NCI-H1436 (cell line): ENCODE measurements at places on chromosomes 4 and X.

- no peak for DNase-seq
Measured at GRCh38 chr4:149708513-149709130, 107.0 kb downstream of the IQCM start.

DNA sequence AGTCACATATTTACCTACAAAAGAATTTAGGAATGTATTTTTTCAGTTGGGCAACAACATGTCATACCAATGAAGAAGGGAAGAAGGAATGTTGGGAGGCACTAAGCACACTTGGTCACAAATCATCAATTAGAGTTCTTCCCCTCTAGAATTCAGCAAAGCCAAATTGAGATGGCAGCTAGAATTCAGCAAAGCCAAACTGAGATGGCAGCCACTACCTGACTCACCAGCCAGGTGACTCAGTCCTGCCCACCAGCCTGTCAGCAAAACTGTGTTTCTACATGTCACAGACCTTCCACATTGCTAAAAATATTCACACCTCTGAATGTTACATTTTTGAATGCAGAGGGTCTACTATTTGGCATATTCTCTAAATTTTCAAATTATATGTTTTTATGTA is 63.2 kb upstream of the NOCT start:
- DNase-seq: no peak

DNA sequence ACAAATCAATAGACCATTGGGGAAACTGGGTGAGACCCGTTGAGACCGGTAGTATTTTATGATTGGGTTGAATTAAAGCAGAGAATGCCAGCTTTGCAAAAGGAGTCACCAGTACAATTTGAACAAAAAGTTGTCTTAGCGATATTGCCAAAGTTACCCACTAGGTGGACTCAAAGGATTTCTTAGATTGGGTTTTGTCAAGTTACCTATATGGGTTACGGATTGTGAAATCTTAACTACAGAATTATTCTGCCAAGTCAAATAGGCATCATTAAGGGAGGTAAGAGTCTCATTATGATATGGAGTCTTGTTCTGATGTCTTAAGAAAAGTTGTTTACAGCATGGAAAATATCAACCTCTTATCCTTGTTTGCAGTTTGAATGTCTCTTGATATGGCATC is 15.0 kb upstream of the CT47A1 start:
- no peak for DNase-seq

DNA sequence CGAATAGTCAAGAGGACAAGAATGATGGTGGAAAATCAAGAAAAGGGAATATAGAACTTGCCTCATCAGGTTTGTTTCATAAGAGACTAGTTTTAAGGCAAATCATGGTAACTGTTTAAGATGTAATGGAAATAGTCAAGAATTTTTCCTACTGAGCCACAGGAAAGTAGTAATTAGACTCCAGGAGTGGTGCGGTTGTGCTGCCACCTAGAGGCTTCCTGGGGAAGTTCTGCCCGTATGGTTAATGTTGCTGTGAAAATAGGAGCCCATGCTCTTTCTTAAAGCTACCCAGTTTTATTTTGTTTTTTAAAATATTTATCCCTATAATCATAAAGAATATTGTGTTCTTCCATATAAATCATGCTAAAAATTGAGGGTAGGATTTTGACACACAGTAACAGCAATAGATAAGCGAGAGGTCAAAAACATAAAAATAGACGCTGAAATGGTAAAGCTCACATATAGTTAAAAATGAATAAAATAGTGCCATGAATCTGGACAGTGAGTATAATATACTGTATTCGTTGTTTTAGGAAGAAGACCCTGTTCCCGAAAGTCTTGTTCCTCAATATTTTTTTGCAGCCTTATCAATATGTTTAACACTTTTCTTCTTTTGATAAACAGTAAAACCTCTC is 87.0 kb downstream of the PHOX2B start:
- peak; percentile 36 for DNase-seq

- DNase-seq: no peak
Measured at GRCh38 chrX:52544147-52544840, 27.4 kb upstream of the XAGE1B start.

- no peak for DNase-seq
Measured at GRCh38 chr4:21134994-21135393, 434.7 kb downstream of the PACRGL start.

DNA sequence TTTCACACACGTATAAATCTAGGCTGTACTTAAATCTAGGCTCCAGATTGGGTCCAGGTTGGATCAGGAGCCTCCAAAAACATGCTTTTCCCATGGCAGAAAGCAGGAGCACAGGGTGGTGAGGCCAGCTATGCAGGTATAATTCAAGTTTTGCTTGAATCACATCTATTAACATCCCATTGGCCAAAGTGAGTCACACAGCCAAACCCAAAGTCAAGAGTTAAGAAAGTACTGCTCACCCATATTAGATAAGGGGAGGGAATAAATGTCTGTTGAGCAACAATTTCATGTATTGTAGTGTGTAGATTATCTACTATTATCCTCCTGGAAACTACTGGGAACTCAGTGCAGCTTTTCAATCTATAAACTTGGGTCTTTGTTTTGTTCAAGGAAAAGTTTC is 12.8 kb downstream of the SUPT20HL2 start:
- no peak for DNase-seq

DNA sequence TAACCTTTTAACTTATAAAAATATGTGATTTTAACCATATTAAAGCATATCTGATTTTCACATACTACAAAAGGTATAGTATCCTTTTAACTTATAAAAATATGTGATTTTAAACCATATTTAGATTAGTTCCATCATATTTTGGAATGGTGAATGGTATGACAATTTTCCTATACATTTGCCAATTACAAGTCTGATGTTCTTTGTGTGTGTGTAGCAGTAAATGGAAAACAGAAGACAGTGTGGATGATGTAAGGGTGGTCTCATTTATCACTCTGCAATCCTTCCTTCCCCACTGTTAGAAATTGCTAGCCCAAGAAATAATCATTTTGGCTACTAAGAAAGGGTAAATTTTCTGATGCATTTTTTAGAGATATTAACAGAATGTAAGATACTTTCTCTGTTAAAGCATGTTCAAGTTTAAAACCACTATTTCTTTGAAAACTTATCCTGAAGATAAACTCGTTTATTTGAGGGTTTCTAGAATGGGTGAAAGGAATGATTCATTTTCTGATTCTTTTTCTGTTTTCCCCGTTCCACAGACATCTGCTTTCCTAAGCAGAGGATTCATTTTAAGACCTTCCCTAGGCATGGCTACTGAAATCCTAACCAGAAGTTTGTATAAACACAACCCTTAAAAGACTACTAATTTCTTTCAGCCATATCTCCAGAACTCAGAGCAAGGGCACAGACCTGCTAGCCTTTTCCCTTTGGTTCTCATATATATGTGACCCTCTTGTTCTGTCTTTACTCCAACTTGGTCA is 21.0 kb downstream of the NUDT6 start:
- DNase-seq: no peak

DNA sequence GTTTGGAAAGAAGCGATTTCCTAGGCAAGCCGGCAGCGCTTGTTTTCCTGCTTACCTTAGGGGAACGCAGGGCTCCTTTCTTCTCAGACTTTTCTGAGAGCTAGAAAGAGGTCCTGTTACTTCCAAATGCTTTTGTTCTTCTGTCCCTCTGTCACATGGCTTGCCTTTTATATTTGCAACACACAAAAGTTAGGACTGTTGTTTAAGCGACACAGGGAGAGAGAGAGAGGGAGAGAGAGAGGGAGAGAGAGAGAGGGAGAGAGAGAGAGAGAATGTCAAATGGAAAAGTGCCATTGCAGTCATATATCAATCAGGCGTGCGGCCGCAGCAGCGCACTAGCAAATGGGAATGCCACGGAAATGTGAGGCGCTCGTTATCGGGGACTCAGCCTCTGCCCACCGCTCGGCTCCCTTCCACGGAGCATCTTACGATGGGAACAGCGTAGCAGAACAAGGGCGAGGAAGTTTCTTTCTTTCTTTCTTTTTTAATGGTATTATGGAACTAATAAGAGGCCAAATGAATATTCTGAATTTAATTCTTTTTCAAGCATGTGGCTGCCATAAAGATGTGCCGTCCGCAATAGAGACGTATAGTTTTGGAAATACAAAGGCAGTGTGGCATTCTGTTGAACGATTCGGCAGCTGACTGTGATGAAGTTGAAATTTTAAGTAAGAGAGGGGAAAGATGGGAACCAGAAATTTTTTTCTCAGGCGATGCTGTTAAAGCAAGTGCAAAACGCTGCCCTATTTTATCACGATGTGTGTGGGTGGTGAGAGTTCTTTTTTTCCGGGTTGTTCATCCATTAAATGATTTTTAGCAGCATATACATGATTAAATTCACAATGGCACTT is at the start of gene NDP:
Gene NDP (minus strand): TSS at position 142 of the 851 bp plus-strand sequence. CDS start 14,745 bp downstream, outside the sequence.
- DNase-seq: no peak

DNA sequence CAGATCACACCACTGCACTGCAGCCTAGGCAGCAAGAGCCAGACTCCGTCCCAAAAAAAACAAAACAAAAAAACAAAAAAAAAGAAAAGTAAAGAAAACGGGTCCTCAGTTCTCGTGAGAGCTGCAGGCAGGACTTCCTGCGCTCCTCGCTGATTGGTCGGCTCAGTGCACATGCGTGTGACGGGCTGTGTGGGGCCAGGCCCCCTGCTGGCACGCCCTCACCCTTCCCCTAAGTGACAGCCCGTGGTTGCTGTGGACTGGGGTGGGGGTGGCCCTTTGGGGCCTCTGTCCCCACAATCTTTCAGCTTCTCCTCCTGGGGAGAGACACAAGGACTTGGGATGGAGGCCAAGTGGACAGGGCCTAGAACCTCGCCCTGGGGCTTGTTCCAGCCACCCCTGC is at the start of gene FAM9B:
Gene FAM9B (minus strand): TSS at position 139 of the 400 bp plus-strand sequence. CDS start 1,141 bp downstream, outside the sequence.
- DNase-seq: no peak

- no peak for DNase-seq
Measured at GRCh38 chrX:100812216-100813158, 7.7 kb upstream of the CSTF2 start.

DNA sequence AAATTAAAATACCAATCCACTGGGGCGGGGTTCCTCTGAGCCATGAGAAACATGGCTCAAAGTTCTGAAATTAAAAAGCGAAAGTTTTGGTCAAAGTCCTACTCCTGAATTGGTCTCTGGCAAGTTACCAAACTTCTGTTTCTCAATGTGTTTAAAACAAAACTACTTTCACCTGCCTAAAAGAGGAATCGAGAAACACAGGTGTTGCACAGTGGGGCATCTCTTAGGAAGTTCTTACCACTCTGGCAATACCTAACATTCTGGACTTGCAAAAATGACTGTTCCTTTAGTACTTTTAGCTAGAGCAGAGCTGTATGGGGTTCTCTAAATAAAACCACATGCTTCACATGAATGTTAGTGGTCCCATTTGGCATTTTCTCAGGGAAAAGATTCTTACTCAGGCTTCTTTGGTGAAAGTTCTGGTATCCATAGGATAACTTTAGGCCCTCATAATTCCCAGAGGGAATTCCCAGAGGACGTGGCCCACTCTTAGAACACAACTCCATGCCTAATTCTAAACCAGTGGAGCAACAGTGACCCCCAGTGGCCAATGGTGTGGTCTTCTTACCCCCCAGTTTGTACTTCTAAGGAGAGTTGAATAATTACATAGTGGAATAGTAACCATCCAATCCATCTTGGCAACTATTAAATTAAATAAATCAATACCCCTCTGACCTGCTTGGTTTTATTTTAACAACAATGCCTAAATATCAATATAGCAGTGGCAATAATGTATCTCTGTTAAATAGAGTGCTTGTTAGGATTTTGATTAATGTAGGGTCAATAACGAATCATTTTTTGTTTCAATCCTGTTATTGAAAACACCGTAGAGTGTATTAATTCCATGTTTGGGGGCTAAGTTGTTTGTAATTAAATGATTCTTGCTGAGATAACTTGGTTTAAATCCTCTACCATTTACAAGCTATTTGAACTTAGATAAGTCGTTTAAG is 21.9 kb downstream of the BMP3 start:
- peak; percentile 26 for DNase-seq

DNA sequence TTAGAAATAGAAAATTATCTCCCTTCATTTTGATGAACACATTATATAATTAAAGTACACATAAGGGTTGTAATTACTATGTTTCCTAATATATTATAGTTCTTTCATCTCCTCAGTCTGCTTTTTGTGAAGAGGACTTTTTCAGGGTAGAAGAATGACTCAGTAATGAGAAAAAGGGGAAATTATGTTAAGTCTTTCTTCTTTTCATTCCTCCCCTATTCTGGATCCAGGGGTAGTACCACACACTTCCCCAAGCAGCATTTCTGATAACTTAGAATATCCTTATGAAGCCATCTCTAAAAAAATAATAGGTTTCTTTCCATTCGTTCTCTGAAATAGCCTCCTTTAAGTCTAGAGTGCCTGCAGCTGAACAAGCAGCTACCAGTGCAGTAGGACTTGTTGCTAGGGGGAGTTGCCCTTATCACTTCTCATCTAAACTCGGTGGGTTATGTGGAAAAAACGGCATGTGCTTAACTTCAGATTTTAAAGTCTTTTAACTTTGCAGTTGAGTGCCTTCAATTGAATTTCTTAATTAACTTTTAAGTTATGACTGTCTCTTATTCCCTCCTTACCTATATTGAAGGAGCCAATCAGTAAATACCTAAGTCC is 184.8 kb downstream of the ARHGAP24 start:
- no peak for DNase-seq

GRCh38 chrX:134670134-134670924 is 12.1 kb upstream of the PLAC1 start:
- DNase-seq: no peak

DNA sequence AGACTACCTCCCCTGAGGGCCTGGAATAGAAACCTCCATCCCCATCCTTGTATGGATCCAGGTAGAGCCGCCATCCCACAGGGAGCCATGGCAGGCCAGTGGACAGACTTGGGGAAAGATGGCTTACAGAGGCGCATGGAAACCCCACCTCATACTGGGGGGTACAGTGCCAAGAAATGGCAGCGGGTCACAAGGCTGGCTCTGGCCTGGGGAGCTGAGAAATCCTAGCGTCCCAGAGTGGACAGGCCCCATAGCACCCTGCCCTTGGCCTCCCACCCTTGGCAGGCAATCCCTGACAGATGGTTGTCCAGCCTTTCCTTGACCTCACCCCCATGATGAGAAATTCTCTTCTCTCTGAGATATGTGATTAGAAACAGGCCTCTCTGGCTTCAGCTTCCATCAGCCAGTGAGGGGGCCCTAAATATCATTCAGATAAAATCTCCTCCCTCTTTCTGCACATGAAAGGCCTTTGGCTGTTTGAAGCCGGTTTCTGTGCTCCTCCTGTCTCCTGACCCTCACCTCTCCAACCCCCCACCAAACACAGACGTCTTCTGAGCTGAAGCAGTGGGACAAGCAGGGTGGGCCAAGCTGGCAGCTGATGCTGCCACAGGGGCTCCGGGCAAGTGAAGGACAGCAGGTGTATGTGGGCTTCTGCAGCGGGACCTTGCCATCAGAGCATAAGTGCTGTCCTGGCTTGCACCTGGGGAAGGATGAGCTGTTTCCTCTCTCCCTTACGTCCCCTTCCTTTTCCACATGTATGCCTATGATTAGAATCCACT is 204.4 kb upstream of the MAMLD1 start:
- no peak for DNase-seq

- DNase-seq: no peak
Measured at GRCh38 chrX:137171626-137172025, 137.8 kb upstream of the GPR101 start.
